NAMALWA (cell line): ENCODE measurements at places on chromosomes 12 and 14.

DNA sequence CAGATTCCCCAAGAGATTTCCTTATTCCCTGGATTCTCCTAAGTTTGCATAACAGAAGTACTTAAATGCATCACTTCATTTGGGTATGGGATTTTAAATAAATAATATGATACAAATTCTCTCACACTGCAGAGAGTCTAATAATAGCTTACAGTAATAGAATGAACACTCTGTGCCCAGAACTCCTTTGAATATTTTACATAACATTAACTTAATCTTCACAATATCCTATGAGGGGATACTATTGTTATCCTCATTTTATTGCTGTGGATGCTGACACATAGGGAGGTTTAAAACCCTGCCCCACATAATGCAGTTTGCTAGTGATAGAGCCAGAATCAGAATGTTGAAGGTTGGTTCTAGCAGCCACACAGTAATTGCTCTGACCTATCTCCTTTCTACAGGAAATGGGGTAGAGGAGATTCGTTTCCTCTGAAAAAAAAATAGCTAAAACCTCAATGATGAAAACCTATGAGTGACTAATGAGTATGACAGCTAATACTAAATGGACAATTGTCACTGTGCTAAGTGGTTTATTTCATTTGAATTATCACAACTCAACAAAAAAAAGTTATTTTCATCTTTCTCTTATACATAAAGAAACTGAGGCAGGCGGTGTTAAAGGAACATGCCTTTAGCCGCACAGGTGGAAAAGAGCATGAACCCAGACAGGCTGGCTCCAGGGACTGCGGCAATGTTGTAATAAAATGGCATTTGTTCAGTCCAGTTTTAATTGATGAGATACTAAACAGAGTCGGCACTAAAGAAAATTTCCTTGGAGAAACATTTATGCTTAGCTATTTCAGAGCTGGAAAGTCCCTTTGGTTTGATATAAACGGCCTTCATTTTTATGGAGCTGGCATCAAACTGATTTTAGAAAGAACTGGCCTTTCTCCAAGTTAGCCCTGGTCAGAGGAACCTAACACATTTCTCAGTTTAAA, 880.9 kb downstream of the NRXN3 start:
- no peak for DNase-seq

- DNase-seq, result peak; percentile 71
Observed at GRCh38 chr12:52024845-52025230, 18.1 kb downstream of the TAMALIN start.

GRCh38 chr12:124722878-124723277, 140.8 kb downstream of the SCARB1 start:
- no peak for DNase-seq

DNA sequence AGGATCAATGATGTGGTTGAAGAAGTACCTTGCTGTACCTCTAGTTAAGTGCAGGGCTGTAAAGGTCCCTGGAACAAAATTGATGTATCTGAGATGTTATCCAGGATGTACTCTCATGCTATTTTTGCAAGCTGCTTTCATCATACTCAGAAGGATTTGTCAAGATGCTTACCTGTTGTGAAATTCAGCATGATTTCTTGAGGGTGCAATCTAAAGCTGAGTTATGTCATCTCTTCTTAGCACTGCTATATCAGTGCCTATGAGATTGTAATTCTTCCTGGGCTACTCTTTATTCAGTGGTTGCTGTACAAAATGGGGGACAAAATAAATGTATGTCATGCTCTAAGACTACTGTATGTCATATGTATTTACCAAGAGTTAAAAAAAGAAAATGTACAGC, 340.7 kb upstream of the LMO3 start:
- DNase-seq, result no peak

DNA sequence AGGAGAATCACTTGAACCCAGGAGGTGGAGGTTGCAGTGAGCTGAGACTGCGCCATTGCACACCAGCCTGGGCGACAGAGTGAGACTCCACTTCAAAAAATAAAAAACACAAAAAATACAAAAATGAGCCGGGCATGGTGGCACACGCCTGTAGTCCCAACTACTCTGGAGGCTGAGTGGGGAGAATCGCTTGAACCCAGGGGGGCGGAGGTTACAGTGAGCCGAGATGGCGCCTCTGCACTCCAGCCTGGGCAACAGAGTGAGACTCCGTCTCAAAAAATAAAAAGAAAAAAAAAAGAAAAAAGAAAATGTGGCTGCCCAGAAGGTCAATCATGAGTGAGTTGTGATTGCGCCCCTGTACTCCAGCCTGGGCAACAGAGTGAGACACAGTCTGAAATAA, 9.2 kb downstream of the DNAJC22 start:
- no peak for DNase-seq

DNA sequence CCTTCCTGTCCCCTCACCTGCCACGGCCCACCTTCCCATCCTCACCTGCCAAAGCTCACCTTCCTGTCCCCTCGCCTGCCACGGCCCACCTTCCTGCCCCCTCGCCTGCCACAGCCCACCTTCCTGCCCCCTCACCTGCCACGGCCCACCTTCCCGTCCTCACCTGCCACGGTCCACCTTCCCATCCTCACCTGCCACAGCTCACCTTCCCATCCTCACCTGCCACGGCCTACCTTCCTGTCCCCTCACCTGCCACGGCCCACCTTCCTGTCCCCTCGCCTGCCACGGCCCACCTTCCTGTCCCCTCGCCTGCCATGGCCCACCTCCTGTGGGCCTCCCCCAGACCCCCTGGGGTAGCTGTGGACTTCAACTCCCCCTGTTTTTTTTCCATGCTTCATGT, 48.8 kb upstream of the GPR68 start:
- DNase-seq, result no peak

- DNase-seq, result no peak
Observed at GRCh38 chr12:99147130-99147529, 500.4 kb upstream of the GARIN6 start.

GRCh38 chr14:78737601-78738000, 567.4 kb downstream of the NRXN3 start:
- no peak for DNase-seq

- no peak for DNase-seq
Observed at GRCh38 chr12:68106160-68106559, 53.4 kb downstream of the IFNG start.

DNA sequence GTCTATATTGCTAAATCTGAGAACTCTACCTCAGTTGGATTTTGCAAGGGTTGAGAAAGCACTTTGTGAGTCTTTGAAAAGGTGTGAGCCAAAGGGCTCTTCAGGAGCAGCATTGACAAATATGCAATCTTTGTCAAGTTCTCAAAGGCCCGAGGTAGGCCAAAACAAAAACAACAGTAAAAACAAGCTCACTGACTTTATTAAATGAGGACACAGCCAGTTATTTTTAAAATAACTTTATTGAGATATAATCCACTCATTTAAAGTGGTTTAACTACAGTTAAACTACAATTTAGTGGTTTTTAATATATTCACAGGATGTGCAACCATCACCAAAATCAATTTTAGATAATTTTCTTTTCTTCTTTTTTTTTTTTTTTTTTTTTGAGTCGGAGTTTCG, 2.0 kb upstream of the CREBL2 start:
- DNase-seq, result no peak

DNA sequence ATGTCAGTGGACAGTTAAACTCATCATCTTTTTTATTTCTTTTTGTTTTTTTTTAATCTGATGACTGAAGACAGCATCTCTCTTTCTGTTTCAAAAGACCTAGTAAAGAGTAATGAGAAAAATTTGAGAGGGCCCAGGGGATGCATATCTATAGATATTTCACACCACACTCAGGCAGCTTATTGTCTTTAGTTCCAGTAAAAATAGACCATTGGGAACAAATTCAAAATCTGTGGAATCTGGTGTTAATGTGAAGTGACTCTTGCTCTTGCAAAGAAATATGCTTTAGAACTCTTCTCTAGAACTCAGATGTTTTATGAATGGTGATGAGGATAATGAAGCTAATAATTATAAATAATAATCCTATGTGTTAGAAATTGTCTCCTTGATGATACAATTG, 214.5 kb upstream of the ATP2B1 start:
- no peak for DNase-seq
